ENCODE measurements at places on chromosomes 3 and 15. TPM values are rescaled to one million over a fixed set of nuclear protein-coding genes. Genes with fewer than 3 reads are reported as not detected.

DNA sequence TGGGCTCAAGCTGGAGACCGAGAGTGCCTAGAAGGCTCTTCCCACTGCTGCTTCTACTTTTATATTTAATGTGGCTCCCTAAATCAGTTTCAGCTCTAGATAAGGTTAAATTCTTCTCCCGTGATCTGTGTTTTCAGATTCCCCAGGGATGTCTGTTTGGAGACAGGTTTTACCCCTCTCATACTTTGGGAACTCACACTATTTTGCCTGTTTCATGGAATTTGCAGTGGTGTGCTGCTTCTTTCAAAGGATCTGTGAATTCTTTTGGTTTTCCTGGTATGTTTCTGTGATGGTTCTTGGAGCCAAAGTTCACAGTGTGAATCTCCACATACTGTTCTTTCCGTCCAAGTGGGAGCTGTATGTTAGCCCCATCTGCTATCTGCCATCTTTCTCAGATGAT, 238.3 kb upstream of the SLITRK3 start:
- DNase-seq = no peak

DNA sequence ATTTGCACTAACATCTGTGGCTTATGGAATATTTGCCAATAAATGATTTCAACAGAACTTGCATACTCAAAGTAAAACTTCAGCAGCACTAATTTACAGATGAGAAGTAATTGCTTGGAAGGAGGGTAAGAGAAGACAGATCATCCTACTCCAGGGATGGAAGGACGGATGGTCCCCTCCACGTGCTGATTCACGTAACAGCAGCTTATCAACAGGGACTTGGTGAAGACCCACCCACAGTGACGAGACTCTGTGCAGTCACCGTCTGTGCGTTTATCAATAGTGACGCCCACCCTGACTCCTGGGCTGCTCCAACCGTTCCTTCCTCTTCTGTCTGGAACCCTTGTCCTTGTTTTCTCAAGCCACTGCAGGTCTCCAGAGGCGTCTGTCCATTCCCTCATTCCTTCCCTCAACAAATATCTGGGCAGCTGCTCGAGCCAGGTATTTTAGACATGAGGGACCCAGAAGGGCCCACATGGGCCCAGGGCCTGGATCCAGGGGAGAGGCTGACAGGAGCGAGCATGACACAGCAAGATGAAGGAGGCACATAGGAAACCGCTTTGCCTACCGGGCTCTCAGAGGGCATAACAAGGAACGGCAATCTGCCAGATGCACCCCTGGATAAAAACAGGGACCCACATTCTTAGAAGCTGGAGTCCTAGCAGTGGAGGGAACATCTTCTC, 33.3 kb downstream of the PCSK6 start:
- DNase-seq = no peak

GRCh38 chr15:83087576-83087975, 19.9 kb upstream of the TM6SF1 start:
- DNase-seq = no peak

DNA sequence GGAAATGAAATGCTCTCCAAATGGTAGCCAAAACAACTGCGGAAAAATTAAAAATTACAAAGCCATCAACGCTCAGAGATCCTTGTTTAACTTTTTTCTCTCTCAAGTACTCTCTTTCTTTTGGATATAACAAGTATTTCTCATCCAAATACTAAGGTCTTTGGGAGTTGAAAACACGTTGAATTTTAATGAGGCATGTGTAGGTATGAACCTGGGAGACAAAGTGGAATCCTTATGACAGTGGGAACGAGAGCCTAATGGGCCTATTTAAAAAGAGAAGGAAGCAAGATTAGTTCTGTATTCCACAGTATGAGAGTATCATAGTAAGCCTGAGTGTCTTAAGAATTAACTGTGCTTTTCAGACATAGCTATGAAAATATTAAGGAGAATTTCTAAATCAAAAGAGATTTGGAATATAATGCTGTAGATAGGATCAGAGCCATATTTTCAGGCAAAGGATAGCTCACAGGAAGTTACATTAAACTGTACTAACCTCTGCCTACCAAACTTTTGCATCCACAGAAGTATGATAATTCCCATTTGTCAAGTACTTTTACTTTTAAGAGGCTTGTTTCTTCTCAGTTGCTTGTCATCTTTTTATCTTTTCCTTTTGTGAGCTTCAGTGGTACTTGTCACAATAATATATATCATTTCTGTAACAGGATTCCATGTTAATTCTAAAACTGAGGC, 759 bp downstream of the CD96 start:
- no peak for DNase-seq

Gene IDH2
- total RNA-seq = 174 TPM

DNA sequence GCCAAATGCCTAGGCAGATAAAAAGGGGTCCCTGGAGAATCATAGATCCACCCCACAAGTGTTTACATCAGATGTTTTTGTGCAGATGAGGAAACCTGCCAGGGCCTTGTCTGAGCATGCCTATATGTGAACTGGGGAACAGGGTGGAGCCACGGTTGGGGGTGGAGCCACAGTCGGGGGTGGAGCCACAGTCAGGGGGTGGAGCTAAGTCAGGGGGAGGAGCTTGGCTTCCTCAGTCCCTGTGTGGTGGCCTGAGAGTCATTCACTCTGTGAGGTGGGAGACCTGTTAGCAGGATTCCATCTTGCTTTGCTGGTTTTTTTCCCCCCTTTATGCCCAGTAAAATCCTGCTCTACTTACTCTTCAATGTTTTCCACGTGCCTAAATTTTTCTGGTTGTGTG, 57.8 kb upstream of the TGFBR2 start:
- no peak for DNase-seq

- no peak for DNase-seq
Measured at GRCh38 chr3:185290266-185290665, 36.4 kb upstream of the EHHADH start.

- DNase-seq = no peak
Measured at GRCh38 chr3:154111365-154111935, 9.7 kb upstream of the ARHGEF26 start.

DNA sequence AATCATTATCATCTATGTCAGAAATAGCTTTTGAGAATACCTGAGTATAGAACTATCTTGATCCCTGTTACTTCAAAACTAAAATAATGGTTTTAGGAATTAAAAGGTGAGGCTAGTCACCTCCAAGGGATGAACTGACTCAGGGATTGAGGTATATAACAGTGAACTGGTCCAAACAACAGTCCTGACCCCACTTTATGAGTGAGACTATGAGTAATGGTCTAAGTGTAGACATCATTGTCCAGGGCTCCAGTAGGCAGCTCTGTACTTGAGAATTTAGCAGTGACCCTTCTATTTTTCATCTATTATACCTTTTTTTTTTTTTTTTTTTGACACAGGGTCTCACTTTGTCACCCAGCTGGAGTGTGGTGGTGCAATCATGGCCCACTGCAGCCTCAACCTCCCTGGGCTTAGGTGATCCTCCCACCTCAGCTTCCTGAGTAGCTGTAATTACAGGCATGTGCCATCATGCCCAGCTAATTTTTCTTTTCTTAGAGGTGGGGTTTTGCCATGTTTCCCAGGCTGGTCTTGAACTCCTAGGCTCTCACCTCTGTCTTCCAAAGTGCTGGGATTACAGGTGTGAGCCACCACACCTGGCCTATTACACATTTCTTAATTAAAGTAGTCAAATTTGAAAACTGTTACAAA, 36.3 kb downstream of the MLH1 start:
- no peak for DNase-seq

- no peak for DNase-seq
Measured at GRCh38 chr15:22227411-22228100, 147.2 kb downstream of the OR4M2 start.

- no peak for DNase-seq
Measured at GRCh38 chr3:184373422-184373821, 4.6 kb downstream of the THPO start.

- peak; percentile 22 for DNase-seq
Measured at GRCh38 chr3:32780735-32781210, 37.0 kb upstream of the TRIM71 start.

Gene NR1I2
- 2.4 TPM for total RNA-seq

Data from hematopoietic multipotent progenitor cell (in vitro differentiated cells).